ENCODE measurements at places on chromosomes 2 and 18. TPM values are rescaled to one million over a fixed set of nuclear protein-coding genes. Genes with fewer than 3 reads are reported as not detected.

The CNDP1 gene
- polyA plus RNA-seq, result 0.13 TPM

DNA sequence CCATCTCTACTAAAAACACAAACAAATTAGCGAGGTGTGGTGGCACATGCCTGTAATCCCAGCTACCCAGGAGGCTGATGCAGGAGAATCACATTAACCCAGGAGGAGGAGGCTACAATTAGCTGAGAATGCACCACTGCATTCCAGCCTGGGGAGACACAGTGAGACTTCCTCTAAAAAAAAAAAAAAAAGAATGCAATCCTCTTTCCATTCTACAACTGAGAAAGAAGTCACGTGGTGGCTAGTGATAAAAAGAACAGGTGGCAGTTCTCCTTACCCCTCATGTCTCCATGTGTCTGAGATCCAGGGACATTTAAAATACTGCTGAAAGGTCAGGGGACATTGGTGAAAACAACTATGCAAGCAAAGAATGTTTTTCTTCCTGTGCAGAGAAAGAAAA, 24.4 kb upstream of the GPR39 start:
- no peak for DNase-seq

GRCh38 chr2:190912726-190913125, 32.1 kb downstream of the GLS start:
- no peak for DNase-seq

DNA sequence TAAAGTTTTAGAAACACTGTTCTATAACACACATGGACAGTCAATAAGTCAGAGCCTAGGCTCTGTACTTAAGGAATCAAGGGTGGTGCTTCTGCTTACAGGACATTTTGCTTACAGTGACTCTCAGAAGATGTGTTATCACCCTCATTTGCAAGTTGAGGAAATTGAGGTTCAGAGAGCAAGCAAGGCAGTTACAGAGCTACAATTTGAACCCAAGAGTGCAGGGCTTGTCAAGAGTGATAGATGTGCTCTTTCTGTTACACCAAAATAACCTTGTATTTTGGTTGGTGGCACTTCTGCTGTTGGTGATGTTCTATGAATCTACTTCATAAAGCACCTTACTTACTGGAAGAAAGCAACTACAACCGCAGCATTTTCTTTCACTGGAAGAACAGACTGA, 170.2 kb downstream of the THADA start:
- DNase-seq, result no peak

DNA sequence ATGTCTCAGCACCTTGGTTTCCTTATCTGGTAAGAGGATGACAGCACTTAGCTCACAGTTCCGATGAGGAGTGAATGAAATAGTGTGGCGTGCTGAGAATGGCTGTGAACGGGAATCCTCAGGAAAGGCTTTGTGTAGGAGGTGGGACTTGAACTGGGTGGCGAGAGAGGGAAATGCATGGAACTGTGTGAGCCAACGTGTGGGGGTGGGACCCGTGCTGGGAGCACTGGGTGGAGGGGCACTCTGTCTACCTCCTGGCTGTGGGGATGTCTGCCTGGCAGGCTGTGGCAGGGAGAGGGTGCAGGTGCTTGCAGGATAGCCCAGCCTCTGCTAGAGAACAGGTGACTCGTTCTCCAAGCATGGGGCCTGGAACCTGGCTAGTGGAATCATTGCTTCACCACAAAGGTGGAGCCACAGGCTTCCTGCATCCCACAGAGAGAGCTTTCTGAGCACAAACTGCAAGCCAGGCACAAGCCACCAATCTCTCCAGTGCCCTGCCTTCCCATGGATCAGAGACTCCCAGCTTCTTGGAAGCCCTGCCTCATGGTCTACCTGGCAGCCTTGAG, 145.2 kb downstream of the CELF4 start:
- no peak for DNase-seq

DNA sequence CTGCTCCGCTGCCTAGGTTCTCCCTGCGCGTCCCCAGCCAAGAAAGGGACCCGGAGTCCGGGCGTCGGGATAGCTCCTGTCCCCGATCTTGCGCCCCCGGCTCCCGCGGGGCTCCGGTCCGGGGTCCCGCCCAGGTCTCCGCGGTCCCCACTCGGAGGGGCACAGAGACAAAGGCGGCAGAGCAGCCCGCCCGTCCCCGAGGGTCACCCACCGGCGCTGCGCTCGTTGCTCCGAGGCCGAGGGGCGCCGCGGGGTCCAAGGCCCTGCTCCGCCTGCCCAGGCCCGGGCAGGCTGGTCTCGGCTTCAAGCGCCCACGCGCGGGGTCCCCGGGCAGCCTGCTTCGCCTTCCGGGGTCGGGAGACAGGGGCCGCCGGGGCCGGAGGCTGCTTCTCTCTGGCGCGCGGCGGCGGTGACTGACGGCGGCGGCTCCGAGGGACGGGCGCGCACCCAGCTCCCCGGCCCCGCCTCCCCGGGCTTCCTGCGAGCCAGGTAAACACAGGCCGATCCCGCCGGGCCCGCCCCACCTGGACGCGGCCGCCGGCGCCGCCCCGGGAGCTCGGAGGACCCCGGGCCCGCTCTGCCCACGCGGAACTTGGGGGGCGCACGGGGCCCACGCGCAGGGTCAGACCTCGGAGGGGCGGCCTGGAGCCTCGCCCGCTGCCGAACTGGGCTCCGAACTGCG, at the start of gene MBP:
MBP (minus strand) TSS at position 415 of the 682 bp plus-strand sequence. CDS start 27,522 bp downstream, outside the sequence.
- no peak for DNase-seq

- DNase-seq, result no peak
Observed at GRCh38 chr2:19731515-19731914, 170.3 kb downstream of the TTC32 start.
